Neuronal stem cell (in vitro differentiated cells): ENCODE measurements at places on chromosomes 5 and 9.
A peak's percentile ranks its signal among the peaks of the same experiment; 100 is the strongest.

- DNase-seq = no peak
Measured at GRCh38 chr5:60101573-60101972, 208.0 kb upstream of the PDE4D start.

DNA sequence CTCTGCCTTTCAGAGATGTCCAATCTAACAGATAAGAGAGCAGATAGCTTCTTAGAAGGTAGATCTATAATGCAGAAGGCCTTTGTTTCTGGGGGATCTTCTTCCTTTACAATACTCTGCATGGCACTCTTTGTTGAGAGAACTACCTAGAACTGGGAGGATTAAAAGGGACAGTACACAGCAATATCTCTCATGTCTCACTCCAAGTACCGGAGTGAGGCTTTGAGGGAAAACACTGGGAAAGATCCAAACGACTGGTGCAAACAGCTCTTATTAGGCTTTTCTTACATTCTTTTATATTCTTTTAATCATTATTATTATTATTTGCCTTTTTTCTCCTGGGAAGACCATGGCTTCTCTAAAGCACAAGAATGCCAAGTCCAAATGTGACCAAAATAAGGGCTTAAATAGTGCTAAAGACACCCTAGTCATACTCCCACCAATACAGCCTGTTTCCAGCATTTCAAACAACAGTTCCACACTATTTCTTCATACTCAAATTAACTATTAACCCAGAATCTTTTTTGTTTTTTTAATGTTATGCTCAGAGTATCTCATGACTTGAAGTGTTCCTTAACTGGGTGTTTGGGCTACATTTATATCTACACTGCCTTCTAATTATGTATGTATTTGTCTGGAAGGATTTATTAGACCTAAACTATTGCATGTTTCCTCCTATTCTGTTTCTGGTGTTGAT lies 52.7 kb downstream of the ABHD17B start:
- no peak for DNase-seq

- no peak for DNase-seq
Measured at GRCh38 chr5:63524281-63524680, 438.0 kb downstream of the HTR1A start.

DNA sequence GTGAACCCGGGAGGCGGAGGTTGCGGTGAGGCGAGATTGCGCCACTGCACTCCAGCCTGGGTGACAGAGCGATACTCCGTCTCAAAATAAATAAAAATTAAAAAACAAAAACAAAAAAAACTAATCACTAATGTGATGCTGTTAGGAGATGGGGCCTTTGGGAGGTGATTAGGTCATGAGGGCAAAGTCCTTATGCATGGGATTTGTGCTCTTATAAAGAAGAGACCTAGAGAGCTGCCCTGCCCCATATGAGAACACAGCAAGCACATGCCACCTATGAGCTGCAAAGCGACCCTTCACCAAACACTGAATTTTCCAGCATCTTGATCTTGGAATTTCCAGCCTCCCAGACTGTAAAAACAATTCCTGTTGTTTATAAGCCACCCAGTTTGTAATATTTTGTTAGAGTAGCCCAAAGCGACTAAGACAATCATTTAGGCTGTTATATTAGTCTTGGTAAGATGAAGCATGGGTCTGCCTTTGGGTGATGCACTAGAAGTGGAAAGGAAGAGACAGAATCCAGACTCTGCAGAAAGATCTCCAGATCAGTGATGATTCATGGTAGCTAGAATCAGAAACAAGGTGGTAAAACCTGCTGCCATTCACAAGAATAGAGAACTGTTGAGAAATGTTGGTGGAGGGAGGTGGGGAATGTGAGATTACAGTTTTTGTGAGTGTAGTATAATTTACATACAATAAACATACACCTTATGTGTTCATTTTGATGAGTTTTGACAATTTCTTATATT lies 26.2 kb downstream of the GPR21 start:
- no peak for DNase-seq

- DNase-seq = no peak
Measured at GRCh38 chr5:99083197-99083596, 154.4 kb upstream of the CHD1 start.

DNA sequence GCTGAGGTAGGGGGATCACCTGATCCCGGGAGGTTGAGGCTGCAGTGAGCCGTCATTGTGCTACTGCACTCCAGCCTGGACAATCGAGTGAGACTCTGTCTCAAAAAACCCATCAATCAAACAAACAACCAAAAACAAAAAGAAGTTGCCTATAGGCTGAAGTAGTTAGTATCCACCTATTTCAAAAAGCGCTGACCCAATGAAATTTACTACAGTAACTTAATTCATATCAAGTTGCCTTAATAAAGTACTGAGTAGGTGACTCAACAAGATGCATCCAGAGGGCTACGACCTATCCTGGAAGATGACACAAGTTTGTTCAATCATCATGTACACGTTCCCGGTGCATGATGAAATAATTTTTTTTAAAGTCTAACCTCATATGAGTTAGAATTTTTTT lies 648.6 kb upstream of the DMAC1 start:
- DNase-seq = no peak

DNA sequence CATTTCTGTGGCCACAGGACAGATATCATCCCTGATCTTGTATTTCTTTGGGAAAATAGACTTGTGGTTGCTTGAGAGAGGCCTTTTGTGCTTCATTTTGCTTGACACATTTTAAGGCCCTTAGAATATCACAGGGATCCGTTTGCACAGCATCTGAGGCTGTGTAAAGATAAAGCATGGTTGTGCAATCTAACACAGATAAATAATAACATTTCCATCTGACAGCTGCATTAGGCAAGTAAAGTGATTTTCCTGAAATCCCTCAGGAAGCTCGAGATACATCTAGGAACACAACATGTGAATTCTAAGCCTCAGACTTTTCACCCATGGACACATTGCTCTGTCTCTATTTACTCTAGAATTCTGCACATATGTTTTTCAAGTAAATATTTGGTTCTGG lies 212.8 kb upstream of the ADAMTSL1 start:
- no peak for DNase-seq

DNA sequence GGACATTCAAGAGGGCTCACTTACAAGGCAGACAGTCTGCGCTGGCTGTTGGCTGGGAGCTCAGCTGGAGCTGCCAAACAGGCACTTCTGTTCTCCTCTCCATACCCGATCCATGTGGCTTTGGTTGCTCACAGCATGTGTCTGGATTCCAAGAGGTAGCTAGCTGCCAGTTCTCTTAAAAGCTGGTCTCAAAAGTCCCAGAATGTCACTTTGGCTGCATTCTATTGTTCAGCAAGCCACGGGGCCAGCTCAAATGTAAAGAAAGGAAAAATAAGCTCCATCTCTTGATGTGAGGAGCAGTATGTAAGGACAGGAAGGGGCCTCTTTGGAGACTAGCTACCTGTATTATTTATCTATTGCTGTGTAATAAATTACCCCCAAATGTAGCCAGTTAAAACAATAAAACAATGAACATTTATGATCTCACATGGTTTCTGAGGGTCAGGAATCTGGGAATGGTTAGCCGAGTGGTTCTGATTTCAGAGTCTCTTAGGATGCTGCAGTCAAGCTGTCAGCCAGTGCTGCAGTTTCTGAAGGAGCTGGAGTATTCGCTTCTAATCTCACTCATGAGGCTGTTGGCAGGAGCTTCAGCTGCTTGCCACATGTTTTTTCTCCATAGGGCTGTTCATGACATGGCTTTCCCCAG lies 112.7 kb upstream of the CLINT1 start:
- DNase-seq = peak; percentile 36

GRCh38 chr5:56229111-56229510 lies 4.0 kb downstream of the ANKRD55 start:
- DNase-seq = no peak

- no peak for DNase-seq
Measured at GRCh38 chr9:23941051-23941450, 115.0 kb upstream of the ELAVL2 start.

DNA sequence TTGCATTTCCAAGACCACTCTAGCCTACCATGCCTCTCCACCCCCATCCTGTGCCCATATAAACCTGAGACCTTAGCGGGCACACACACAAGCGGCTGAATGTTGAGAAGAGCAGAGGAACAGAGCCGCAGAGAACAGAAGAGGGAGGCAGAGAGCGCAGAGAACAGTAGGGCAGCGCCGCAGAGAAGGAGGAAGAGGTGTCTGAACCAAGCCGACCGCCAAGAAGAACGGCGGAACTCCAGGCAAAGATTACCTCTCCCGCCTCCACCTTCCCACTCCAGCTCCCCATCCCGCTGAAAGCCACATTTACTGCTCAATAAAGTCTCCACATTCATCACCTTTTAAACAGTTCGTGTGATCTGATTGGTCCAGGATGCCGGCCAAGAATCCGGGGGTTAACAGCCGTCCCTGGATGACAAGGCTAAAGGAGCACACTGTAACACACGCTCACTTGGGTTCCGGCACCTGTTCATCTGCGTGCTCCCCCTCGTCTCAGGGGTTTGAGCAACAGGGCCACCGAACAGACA lies 33.2 kb downstream of the GRIN3A start:
- DNase-seq = peak; percentile 38

- no peak for DNase-seq
Measured at GRCh38 chr5:162026803-162027202, 40.8 kb upstream of the GABRG2 start.

DNA sequence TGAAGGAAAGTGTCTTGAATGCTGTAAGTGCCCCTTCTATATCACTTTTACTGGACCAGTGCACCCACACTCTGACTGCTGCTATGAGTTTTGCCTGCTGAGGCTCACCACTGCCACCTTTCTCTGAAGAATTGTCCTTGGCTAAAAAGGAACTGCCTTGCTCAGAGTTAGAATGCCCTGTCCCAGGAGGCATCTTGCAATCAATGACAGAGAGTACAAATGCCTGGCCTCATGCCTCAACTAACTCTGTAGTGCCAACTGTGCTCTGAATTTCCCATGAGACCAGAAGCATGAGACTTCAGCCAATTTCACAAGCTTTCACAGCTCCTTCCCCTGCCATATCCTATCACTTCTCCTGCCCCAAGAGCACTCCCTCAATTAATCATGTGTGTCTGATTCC lies 569.7 kb downstream of the ZNF608 start:
- no peak for DNase-seq

- DNase-seq = no peak
Measured at GRCh38 chr5:155678371-155678770, 648.6 kb upstream of the SGCD start.

- DNase-seq = no peak
Measured at GRCh38 chr9:35338561-35339274, 151.2 kb upstream of the RUSC2 start.

DNA sequence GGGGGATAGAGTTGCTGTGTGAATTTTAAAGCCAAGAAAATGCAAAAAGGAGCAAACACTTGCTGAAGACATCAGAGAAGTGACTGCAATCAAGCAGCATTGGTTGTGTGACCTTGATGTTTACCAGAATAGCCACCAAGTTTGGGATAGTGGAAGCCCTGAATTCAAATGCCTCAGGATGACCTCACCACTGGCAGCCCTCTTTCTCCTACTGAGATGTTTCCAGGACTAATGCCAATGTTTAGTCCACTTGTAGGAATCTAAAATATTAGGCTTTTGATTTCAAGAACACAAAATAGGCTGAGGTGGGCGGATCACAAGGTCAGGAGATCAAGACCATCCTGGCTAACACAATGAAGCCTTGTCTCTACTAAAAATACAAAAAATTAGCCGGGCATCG lies 112.2 kb upstream of the NUDT12 start:
- no peak for DNase-seq

DNA sequence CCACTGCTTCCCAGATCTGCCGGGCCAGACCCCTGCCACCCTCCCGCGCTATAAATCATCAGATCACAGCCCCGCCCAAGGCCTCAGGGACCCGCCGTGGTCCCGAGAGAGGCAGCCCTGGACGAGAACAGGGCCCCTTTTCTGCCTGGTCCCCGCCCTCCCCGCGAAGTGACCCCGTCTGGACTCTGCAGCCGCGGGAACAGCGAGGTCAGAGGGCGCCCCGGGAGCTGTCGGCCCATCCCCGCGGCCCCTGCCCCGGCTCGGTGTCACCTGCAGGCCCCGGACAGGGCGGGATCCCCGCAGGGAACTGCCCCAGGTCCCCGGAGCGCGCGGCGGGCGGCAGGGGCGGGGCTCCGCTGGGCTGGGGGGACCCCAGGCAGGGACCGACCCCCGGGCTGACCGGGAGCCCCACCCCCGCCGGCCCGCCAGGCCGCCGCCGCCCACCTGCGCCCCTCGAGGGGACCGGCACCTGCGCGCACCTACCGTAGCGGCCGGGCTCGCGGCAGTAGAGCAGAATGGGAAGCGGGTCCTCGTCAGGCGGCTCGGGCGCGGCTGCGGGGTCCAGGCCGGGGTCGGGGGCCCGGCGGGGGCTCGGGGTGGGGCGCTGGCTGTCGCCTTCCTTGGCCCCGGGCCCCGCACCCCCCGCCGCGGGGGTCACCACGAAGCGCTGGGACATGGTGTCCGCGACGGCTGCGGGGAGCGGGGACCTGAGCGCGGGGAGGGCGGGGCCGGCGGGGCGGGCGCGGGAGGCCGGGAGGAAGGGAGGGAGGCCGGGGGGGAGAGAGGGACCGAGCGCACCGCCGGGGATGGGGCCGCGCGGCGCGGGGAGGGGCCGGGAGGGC lies 43.5 kb upstream of the SLC12A7 start:
- DNase-seq = no peak

GRCh38 chr9:81479573-81479972 lies 209.8 kb downstream of the TLE1 start:
- no peak for DNase-seq

DNA sequence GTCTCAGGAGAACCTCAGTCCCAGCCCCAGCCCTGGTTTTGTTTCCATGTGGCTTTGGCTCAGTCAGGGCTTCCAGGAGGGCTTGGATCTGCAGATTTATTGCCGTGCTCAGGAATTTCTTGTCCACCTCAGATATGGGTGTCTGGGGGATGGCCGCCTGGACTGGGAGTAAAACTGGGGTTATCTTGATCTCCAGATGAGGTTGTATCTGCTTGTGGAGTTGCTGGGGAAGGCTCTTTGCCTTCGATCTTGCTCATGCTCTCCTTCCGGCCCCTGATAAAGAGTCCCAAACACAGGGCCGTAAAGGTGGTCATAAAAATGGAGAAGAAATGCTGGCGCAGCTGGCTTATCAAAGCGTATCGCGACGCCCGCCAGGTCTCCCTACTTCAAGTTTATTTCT lies 17.8 kb upstream of the PITX1 start:
- DNase-seq = no peak

- no peak for DNase-seq
Measured at GRCh38 chr5:146588331-146589027, 72.5 kb upstream of the GPR151 start.

GRCh38 chr5:138336952-138337684 lies 948 bp upstream of the FAM53C start:
- no peak for DNase-seq

DNA sequence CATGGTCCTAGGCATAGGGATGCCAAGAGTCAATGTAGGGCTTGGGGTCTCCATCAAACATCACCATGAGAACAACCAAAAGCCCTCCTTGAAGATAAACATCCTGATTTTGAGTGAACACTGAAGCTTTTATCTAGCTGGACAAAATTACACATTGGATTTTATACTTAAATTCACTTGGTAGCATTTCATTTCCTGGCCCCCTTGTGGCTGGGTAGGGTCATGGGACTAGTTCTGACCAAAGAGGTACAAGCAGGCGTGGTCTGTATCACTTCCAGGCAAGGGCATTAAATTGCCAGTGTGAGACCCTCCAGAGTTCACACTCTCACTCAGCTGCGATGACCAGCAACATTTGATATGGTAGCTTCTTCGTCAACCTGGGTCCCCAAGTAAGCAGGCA lies 320.3 kb downstream of the ACTL7B start:
- DNase-seq = no peak

GRCh38 chr5:111197523-111197922 lies 26.7 kb upstream of the CAMK4 start:
- DNase-seq = no peak
